ENCODE measurements at places on chromosomes 5 and 9.

DNA sequence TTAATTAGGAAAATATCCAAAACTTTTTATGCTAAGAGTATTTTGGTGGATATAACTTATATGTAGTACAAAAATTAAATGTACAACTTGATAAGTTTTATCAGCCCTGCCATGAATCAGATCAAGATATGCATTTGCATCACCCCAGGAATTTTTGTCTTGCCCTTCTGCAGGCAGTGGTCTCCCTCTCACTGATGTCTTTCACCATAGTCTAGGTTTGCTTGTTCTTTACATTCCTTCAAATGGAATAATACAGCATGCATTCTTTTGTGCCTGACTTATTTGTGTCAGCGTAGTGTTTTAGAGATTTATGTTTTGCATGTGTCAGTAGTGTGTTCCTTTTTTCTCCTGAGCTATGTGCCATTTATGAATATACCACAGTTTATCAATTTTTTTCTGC is 36.4 kb downstream of the RNF180 start:
- no peak overlapping the region for H3K4me3 ChIP-seq
- no peak overlapping the region for H3K27ac ChIP-seq
- no peaks in the 10 kb centered on the region for H3K4me1 ChIP-seq
- H3K27me3 ChIP-seq: no peaks in the 10 kb centered on the region

- H3K27ac ChIP-seq: no peak overlapping the region
- H3K4me1 ChIP-seq: no peaks in the 10 kb centered on the region
- H3K27me3 ChIP-seq: no peaks in the 10 kb centered on the region
- no peaks in the 10 kb centered on the region for H3K36me3 ChIP-seq
Observed at GRCh38 chr9:89029788-89030187, 38.5 kb downstream of the S1PR3 start.

DNA sequence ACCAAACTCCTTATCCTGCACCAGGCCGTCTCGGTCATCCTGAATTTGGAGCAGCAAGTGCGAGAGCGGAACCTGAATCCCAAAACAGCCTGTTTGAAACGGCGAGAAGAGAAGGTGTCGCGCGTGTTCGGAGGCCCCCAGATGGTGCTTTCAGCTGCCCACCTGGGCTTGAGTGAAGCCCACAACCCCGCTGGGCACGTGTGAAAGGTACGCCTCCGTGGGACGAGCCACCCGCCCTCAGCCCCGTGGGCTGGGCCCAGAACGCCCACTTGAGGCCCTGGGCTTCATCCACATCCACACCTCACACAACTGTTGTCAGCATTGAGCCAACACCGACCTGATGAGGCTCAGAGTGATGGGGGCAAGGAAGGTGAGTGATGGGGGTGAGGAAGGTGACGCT is 72.8 kb downstream of the INSL6 start:
- H3K4me3 ChIP-seq: no peak overlapping the region
- H3K27me3 ChIP-seq: no peaks in the 10 kb centered on the region
- peaks cover 11% of the 10 kb centered on the region for H3K36me3 ChIP-seq
- H3K27ac ChIP-seq: no peak overlapping the region
- no peaks in the 10 kb centered on the region for H3K4me1 ChIP-seq

GRCh38 chr9:131800366-131800765 is 60.5 kb upstream of the RAPGEF1 start:
- no peak for DNase-seq
- H3K27me3 ChIP-seq: no peaks in the 10 kb centered on the region
- H3K36me3 ChIP-seq: no peaks in the 10 kb centered on the region
- H3K4me1 ChIP-seq: no peaks in the 10 kb centered on the region
- no peak overlapping the region for H3K4me3 ChIP-seq

- H3K36me3 ChIP-seq: no peaks in the 10 kb centered on the region
- peaks cover 28% of the 10 kb centered on the region for H3K4me1 ChIP-seq
- H3K27ac ChIP-seq: peak overlapping the region; percentile 60
- DNase-seq: peak; percentile 70
- no peaks in the 10 kb centered on the region for H3K27me3 ChIP-seq
Observed at GRCh38 chr9:129495620-129496472, 125.1 kb downstream of the C9orf50 start.

- DNase-seq: no peak
- no peak overlapping the region for H3K27ac ChIP-seq
Observed at GRCh38 chr5:174706997-174707572, 17.3 kb upstream of the MSX2 start.
